ENCODE measurements at places on chromosomes 12 and 14. TPM values are rescaled to one million over a fixed set of nuclear protein-coding genes. Genes with fewer than 3 reads are reported as not detected.

DNA sequence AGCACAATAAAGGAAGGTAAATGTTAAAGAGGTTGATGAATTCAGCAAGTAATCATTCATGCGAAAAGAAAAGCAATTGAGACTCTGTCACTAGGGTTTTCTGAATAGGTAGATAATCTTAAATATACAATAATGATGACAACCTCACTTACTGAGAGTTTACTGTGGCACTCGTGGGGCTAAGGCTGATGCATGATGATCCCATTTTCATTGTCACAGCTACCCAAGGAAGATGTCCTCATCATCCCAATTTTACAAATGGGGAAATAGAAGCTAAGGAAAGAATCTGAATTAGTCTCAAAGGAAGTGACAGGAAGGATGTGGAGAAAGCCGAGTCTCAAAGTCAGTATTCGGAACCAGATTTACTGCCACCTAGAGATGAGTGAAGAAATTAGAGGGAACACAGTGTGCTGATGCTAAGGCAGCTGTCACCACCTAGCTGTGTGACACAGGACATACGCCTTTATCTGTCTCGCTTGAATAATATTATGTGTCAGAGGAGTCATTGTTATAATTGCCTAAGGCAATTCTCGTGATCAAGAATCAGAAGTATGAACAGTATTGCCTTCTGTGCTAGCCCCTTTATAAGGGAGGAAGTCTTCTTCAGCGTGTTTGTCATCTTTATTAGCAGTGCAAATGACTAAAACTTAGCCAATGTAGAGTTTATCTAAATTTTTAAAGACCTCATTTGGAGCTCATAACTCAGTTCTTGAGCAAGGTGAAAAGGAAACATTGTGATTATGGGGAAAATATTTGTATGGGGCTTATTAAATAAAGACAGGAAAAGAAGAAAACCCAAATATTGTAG is 63.2 kb downstream of the ERGIC2 start:
- DNase-seq, result peak; percentile 63

DNA sequence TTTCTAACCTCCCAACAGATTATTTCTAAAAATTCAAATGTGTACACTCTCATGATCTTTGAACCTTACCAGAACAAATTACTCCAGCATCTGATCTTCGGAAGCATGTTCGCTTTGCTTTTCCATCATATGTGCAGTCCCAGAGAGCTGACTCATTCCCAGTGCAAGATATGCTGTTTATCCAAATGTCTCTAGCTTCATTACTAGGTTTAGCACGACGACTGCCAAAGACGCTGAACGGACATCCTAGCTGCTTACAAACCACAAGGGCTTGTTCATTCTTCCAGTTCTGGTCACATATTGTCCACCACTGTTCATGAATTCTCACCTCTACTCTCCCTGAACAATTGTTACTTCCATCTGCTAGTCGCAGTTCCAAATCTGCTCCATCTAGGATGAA is 40.5 kb downstream of the CD163L1 start:
- no peak for DNase-seq

- no peak for DNase-seq
Measured at GRCh38 chr12:89261982-89262381, 90.3 kb downstream of the DUSP6 start.

GRCh38 chr12:92432724-92433441 is 269.9 kb upstream of the PLEKHG7 start:
- no peak for DNase-seq

- DNase-seq, result no peak
Measured at GRCh38 chr12:4856596-4856995, 53.1 kb upstream of the KCNA1 start.

The RILPL2 gene
- total RNA-seq, result 3.1 TPM
